Stimulated activated CD4-positive, alpha-beta T cell treated with anti-CD3 and anti-CD28 coated beads, Interleukin-15, amount 100 ng/mL, for 24 hours (primary cell): ENCODE measurements at places on chromosomes 13 and 19.

- no peak for DNase-seq
Observed at GRCh38 chr19:12607631-12608030, 3.0 kb downstream of the ZNF490 start.

GRCh38 chr13:102028868-102029267 lies 373.0 kb downstream of the FGF14 start:
- no peak for DNase-seq

- DNase-seq: no peak
Observed at GRCh38 chr13:104949840-104950740, 1585.4 kb downstream of the EFNB2 start.

DNA sequence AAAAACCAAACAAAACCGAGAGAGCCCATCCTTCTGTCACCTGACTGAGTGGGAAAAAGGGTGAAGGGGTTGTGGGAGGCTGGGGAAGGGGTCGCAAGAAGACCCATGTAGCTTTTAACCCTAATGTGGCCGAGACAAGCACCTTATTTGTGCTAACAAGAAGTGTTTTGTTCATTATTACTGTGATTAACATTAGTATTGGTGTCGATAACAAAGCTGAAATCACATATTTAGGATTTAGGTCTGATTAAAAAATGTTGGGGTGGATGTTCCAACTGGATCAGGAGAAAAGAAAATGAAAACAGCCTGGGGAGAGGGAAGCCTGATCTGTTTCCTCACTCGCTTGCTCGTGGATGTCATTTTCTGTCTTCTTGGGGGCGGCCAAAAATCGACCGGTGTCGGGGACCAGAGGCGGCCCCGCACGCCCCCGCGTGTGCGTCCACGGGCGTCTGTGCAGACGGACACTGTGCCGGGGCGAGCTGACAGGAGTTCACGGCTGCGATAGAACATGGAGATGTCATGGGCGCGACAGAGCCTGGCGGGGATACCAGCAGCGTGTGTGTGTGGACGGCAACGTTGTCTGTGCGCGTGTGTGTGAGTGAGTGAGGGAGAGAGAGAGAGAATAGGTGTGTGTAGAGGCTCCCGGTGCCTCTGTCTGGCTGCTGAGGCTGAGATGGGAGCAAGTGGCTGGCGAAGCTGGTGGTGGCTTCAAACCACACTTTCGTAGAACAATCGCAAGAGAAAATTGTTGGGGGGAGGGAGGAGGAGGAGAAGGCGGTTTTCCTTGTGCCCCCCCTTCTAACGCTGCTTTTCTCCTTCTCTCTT lies 29.1 kb downstream of the NFIX start:
- peak; percentile 16 for DNase-seq

DNA sequence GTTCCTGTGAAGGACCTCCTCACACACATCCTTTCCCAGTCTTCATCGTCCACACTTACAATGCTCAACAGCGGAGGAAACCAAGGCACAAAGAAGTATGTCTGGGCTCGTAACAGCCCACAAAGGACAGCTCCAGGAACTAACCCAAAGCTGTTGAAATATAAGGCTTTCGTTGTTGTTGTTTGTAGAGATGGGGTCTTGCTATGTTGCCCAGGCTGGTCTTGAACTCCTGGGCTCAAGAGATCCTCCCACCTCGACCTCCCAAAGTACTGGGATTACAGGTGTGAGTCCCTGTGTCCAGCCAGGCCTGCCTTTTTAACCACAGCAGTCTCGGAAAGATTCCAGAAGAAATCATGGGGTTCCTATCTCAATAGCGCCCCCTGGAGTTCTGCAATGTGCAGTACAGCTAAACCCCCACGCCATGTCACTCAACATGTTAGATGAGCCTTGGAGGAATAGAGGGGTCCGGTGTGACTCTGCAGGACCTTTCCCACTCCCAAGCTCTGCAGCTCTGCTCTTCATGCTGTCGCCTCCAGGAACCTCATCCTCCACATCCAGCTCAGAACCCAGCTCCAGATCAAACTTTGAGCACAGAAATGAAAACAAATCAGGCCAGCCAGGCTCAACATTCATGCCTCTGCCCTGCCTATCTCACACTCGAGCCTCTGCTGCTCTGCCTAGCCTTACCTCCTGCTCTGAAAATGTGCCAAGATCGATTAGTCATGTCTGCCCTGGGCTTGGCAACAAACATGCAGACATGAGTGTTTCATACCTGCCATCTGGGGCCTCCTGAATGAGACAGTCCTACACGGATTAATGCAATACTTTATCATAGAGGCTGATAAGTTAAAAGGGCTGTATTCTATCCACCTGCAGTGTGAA lies 7.5 kb downstream of the PLA2G4C start:
- DNase-seq: peak; percentile 46

DNA sequence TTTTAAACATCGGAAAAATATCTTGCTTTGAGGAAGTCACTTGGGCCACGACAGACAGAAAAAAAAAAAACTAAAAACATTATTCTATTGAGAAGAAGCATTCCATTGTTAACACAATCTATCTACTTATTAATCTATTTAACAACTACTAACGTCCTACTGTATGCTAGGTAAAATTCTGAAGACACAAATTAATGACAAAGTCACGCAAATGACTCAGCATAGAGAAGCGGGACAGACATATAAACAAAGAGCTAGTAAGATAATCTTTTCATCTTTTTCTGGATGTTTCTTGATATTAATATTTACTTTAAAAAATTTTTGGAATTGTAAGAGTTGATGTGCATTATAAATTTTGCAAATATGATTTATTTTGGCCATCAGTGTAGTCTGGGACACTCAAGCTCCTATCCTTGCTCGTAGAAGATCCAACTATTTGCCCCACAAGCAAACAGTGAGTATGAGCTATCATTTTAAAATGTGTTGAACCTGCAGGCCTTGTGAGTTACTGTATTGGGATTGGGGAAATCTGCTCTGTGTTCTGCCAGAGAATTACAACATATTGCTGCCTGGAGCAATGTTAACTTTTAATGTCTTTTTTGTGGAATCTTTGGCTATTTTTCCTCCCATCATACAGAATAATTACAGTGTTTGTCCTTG lies 109.1 kb downstream of the PCDH9 start:
- DNase-seq: no peak

DNA sequence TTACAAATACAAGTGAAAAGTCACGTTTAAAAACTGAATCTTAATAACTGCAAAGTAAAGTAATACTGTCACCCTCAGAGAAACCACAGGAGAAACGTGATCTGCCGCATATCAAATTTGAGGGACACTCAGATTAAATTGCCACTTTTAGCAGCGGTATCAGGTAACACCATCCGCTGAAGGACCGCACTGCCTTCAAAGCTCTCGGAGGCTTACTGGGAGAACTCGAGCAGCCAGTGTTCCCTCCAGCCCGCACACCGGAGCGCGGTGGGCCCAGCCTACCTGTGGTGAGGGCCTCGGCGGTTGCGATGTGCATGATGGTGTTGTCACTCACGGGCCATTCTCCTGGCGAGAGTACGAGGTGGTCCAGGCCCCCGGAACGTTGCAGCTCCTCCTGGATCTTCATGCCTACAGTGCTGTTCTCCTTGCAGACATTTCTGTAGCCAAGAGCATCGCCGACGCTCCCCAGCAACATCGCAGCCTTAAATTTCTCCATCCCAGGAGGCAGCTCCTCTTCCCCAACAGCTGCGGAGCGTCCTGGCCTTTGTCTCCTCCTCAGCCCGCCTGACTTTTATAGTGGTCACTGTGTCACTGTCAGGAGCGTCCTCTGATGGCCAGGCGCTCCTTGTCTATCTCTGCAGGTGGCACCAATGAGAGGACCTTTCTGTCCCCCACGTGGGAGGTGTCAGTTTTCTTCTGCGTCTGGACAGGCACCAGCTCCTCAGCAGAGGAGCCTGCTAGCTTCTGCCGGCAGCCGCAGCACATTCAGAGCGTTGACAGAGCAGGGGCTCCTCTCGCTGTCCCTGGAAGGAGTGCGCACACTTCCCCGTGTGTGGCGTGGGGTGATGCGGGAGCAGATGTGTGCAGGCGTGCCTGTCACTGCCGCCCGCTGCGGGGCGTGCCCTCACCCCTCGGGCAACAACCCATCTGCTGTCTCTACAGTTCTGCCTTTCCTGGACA lies at the start of gene ADPRHL1:
Gene ADPRHL1 (minus strand): TSS at position 547 of the 960 bp plus-strand sequence. CDS start 51 bp downstream, at position 496.
- DNase-seq: no peak

DNA sequence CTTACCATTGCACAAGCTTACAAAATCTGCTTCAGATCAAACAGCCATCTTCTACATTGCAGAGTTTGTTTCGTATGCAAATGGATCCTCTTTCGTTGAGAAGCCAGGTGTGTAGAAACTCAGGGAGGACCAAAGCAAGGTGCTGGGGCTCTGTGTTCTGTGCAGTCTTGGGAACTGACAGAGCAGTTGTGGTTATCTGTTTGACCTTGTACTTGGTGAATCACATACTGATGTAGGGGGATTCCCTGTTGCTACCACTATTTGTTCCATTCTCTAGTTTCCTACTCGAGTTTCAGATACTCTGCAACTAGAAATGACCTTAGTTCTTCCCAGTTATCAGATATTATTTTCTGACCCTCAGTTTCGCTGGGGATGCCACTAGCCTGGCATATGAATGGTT lies 95.2 kb upstream of the CLDN10 start:
- peak; percentile 11 for DNase-seq

DNA sequence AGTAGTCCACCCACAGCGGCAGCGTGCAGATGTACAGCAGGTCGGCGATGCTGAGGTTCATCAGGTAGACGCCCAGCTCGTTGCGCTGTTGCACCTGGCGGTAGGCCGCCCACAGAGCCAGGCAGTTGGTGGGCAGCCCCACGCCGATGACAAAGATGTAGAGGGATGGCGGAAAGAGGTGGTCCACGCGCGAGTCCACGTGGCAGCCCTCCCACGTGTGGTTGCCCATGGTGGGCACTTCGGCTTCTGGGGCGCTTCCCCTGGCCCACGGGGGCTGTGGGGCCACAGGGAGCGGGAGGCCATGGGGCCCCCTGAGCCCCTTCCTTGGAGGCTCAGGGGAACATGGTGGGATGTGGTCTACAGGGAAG lies 7.0 kb upstream of the OPA3 start:
- no peak for DNase-seq

- no peak for DNase-seq
Observed at GRCh38 chr13:69959046-69959445, 148.6 kb upstream of the ATXN8OS start.

DNA sequence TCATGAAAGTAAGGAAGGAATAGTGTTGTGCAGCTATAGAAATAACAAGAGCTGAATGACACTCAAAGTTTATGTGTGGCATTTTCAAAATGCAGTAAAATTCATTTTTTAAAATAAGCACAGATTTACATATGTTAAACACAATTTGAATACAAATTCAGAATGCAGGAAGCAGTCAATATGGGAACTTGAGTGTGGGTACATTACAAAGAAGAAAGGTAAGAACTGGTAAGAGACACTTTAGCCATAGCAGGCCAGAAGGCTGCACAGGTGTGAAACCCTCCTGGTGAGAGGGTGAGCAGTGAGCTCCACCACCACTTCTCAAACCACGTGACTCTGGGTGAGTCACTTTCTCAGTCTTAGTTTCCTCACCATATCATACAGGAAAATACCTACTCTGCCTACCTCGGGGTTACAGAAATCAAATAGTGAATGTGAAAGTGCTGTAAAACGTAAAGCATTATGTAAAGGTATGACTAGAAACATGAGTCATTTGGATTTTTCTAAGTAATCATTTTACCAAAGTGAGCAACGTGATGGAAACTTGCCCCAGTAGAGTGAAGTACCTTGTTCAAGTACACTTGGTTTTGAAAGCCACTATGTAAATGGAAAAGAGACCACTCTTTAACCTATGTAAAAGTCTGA lies 40.5 kb downstream of the USP12 start:
- peak; percentile 81 for DNase-seq

DNA sequence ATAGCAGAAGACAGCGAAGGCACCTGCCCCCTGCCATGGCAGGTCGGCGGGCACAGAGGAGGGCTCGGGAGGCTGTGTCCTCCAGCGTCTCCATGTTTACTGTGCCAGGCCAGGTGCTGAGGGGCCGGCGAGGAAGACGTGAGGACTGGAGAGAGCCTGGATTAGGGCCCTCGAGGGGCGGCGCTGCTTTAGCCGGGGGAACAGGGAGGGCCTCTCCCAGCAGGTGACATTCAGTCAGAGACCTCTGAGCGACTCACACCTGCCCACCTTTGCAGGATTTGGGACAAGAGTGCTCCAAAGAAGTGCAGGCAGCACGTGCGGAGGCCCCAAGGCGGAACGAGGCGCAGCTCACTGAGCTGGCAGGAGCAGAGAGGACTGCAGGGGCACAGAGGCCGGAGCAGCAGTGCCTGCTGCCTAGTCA lies 17.6 kb downstream of the KDM4B start:
- no peak for DNase-seq

- peak; percentile 78 for DNase-seq
Observed at GRCh38 chr13:51584731-51585672, 740 bp downstream of the WDFY2 start.

DNA sequence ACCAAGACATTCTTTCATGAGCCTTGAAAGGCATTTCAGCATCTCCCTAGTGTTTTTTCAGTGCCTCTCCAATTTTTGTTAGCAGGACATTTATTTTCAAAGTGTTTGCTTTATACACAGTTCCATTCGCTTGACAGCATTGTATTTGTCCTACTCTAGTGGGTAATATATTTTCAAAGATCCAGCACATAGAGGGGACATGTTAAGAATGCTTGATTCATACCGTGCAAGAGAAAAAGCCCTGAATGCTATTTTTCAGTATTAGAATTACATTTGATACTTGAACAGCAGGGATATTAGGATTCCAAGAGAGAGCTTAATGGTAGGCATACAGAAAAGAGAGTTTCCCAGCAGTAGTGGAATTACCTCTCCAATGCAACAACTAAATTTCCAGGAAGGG lies 21.3 kb downstream of the ERICH6B start:
- DNase-seq: no peak

DNA sequence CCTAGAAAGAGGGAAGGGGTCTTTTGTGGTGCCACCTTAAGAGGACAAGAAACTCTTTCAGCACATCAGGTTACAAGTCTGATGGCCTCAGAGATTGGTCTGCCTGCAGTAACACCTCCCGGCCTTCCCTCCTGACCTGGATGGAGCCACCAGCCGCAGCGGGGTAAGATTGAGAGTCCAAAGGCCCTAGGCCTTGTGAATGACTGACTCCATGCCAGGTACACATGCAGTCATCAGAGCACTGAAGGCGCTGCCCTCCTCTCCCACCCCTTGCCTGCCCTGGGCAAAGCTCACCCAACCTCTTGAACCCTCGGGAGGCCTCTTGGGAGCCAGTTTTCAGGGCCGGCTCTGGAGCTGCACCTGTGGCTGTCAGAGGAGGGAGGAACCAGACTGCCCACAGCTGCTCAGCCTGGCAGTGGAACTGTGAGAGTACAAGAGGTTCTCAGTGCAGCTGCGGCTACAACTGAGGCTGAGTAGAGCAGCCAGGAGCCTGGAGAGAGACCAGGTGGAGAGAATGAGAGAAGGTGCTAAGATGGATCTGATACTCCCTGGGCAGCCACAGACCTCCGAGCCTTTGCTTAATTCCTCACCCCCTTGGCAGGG lies 23.8 kb upstream of the C13orf42 start:
- no peak for DNase-seq

- peak; percentile 73 for DNase-seq
Observed at GRCh38 chr19:4066682-4067395, at the start of gene ZBTB7A. ZBTB7A (minus strand) TSS chr19:4066899; CDS start chr19:4055232, 11,667 bp downstream.

- no peak for DNase-seq
Observed at GRCh38 chr19:50318438-50318837, 10.7 kb downstream of the KCNC3 start.

GRCh38 chr19:31377736-31378135 lies 28.5 kb upstream of the TSHZ3 start:
- DNase-seq: no peak

GRCh38 chr13:113148407-113148806 lies 10.0 kb upstream of the PROZ start:
- no peak for DNase-seq
